ENCODE measurements at places on chromosomes 4 and X.

DNA sequence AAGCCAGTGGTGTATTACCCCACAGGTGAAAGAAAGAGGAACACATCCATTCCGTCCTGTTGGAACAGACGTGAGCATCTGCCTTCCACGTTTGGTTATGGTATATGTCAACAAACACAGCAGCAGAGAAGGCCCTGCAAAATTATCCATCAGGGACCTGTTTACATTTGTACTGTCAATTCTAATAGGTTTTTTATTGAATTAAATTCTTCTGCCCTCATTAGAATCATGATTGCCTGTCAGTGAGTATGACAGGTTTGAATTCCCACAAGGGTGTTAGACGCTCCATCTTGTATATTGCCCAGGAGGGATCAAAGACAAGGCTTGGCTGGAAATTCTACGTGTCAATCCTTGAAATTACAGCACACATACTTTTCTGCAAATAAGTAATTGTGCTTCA is 339.9 kb upstream of the NOCT start:
- no peak for DNase-seq

DNA sequence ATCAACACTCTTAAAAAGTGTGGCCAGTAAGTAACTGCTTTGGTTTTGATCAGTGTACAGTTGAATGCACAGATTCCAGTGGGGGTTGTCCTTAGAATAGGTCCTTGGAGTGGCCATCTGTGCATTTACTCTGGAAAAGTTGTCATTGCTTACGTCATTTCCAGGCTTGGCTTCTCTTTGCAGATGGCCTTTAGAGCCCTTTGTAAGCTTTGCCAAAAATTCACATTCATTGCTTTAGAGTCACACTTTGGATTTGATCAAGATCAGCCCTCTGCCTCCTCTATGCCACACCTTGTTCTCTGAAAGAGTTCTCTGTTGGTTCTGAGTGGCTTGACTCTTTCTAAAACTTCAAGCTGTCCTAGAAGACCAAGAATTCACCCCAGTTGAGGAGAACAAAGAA is 83.9 kb downstream of the MAMLD1 start:
- DNase-seq = no peak

- DNase-seq = no peak
Measured at GRCh38 chrX:40092808-40093435, 4.8 kb downstream of the BCOR start.

DNA sequence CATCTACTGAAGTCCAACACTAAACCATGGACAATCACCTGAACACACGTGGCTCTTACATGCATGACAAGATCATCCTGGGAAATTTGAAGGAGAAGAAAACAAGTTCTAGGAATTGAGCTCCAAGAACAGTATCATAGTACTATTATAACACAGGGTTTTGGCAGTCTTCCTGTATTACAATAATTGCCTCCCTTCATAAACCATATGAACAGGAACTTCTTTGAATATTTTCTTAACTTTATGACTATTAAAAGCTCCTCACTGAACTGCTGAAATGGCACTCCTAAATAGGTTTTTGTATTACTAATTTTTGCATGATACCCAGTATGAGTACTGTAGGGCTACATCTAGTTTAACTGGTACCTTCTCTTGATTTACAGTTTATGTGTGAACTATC is 130.0 kb downstream of the ZAR1 start:
- DNase-seq = no peak

GRCh38 chr4:89111833-89112563 is 665 bp downstream of the TIGD2 start:
- peak; percentile 68 for DNase-seq

DNA sequence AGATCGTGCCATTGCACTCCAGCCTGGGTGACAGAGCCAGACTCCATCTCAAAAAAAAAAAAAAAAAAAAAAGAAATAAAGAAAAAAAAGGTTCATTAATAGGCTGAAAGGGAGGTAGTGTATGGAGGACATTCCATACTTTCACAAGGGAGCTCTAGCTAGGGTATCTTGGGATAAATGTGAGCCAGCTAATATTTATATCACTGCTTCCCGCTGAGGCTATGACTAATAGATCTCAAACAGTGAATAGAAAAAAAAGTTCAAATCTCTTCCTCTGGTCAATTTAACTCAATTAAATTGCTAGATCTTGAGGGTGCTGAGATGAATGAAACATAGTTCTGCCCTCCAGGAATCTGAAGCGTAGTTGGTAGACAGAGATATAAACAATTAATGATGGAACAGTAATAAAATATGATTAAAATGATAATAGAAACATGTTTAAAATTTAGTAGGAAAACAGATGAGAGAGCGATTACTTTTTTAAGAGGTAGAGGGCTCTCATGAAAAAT is 55.7 kb upstream of the SHISA3 start:
- DNase-seq = no peak

DNA sequence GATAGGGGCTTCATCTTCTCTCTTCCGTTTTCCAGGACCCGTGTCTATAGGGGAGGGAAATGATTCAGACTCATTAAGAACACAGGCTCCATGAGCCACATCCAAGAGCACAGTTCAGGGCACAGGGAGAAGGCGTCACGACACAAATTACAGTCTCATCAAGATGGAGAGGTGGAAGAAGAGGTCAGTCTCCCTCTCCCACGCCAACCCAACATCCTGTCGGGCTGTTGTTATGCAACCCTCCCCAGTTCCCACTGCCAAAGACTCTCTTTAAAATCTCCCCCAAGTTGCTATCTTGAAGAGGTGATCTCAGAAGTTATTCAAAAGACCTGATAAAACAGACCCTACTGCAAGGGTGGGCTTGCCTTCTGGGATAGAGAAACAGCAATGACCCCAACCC is 12.6 kb downstream of the ZMYM3 start:
- no peak for DNase-seq

- peak; percentile 95 for DNase-seq
Measured at GRCh38 chrX:15988661-15989603, 134.3 kb upstream of the AP1S2 start.

GRCh38 chr4:151389311-151389710 is 19.7 kb upstream of the FHIP1A start:
- no peak for DNase-seq

GRCh38 chrX:71532078-71532752 is 689 bp upstream of the OGT start:
- peak; percentile 90 for DNase-seq

- no peak for DNase-seq
Measured at GRCh38 chrX:39161611-39162255, 360.5 kb downstream of the MID1IP1 start.

GRCh38 chr4:101020956-101021355 is 326.4 kb downstream of the PPP3CA start:
- DNase-seq = peak; percentile 54

- DNase-seq = no peak
Measured at GRCh38 chr4:6472387-6473263, at the start of gene PPP2R2C. PPP2R2C (minus strand) TSS chr4:6472614; CDS start chr4:6472229, 385 bp downstream.
